ENCODE measurements at places on chromosomes 11 and 22. TPM values are rescaled to one million over a fixed set of nuclear protein-coding genes. Genes with fewer than 3 reads are reported as not detected.

DNA sequence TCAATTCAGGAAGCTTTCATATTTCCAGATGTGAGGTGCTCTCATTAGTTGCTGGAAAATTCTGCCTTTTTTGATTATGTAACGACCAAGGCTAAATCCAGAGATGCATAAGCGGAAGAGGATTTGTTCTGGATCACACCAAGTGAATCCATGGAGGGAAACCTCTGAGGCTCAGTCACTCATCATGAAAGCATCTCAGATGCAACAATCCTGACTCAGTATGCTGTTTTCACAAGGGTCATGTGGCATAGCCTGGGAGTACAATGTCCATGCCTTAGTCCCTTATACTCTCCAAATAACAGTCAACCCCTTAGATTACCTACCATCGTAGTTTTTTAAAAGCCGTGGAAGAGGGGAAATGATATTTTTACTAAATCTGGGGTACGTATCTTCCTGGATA is 445.6 kb downstream of the NTM start:
- peaks cover 43% of the 10 kb centered on the region for H3K27me3 ChIP-seq
- H3K4me1 ChIP-seq: no peaks in the 10 kb centered on the region
- no peaks in the 10 kb centered on the region for H3K36me3 ChIP-seq
- no peak overlapping the region for H3K27ac ChIP-seq
- no peak for DNase-seq
- no peak overlapping the region for H3K4me3 ChIP-seq

GRCh38 chr11:36081274-36081945 is 137.5 kb downstream of the LDLRAD3 start:
- H3K27ac ChIP-seq: no peak overlapping the region
- H3K27me3 ChIP-seq: no peaks in the 10 kb centered on the region
- peaks cover 21% of the 10 kb centered on the region for H3K36me3 ChIP-seq

DNA sequence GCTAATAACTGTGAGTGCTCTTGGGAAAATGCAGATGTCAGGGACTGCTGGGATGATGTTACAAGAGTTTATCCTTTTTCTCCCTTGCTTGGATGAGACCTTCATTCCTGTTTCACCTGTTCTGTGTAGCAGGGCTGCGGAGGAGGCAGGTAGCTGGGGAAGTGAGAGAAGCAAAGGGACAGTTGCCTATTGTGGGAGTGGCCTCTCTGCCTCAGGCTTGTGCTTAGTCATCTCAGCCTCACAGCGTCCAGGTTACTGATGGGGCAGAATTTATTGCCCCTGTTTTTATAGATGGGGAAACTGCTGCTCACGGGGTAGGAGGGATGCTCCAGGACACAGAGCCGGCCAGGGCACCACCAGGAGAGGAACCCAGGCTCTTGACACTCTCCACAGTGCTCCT is 1.7 kb downstream of the STX3 start:
- no peak for DNase-seq
- no peaks in the 10 kb centered on the region for H3K27me3 ChIP-seq
- peaks cover 25% of the 10 kb centered on the region for H3K4me1 ChIP-seq
- no peak overlapping the region for H3K4me3 ChIP-seq
- no peaks in the 10 kb centered on the region for H3K36me3 ChIP-seq

DNA sequence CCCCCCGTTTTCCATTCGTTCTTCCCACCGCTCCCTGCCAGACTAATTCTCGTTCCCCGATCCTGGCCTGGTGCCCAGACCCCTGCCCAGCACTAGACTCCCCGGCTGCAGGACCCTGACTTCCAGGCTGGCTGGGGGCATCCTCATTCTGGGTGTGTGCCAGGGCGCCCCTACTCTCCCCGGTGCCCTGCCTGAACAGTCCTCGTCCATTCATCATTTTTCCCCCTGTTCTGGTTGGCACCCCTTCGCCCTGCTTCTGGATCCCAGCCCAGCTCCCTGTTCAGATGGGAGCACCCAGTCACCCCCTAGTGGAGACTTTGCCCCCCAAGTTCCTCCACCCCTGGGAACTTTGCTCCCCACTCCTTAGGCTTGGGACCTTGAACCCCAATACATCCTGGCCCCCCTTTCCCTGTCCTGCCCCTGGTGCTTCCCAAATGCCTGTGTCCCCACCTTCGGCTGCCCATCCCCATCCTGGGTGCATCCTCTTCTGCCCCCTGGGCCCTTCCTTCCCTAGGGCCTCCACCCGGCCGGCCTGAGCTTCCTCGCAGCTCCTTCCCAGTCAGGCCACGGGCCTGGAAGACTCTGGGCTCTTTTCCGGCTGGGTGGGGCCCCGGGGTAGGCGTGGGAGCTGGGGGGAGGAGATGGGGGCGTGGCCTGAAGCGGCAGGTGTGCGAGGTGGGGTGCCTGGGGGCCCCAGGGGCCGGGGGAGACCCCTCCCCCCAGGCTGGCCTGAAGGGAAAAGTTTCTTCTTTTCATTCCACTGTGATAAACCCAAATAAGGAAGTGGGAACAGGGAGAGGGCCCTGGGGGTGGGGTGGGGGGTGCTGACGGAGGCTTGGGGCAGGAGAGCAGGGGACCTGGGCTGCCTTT is 908 bp downstream of the PLCB3 start:
- peak; percentile 58 for DNase-seq
- H3K36me3 ChIP-seq: peaks cover 30% of the 10 kb centered on the region
- no peaks in the 10 kb centered on the region for H3K27me3 ChIP-seq
- peak overlapping the region; percentile 85 for H3K4me3 ChIP-seq

GRCh38 chr22:21921729-21922128 is 30.9 kb downstream of the PPM1F start:
- H3K27me3 ChIP-seq: no peaks in the 10 kb centered on the region
- no peak overlapping the region for H3K27ac ChIP-seq
- peaks cover 3% of the 10 kb centered on the region for H3K36me3 ChIP-seq
- no peak overlapping the region for H3K4me3 ChIP-seq
- no peak for DNase-seq

GRCh38 chr11:116420770-116421528 is 351.8 kb downstream of the BUD13 start:
- no peaks in the 10 kb centered on the region for H3K27me3 ChIP-seq
- H3K4me3 ChIP-seq: no peak overlapping the region
- no peaks in the 10 kb centered on the region for H3K36me3 ChIP-seq
- no peak for DNase-seq
- no peaks in the 10 kb centered on the region for H3K4me1 ChIP-seq

DNA sequence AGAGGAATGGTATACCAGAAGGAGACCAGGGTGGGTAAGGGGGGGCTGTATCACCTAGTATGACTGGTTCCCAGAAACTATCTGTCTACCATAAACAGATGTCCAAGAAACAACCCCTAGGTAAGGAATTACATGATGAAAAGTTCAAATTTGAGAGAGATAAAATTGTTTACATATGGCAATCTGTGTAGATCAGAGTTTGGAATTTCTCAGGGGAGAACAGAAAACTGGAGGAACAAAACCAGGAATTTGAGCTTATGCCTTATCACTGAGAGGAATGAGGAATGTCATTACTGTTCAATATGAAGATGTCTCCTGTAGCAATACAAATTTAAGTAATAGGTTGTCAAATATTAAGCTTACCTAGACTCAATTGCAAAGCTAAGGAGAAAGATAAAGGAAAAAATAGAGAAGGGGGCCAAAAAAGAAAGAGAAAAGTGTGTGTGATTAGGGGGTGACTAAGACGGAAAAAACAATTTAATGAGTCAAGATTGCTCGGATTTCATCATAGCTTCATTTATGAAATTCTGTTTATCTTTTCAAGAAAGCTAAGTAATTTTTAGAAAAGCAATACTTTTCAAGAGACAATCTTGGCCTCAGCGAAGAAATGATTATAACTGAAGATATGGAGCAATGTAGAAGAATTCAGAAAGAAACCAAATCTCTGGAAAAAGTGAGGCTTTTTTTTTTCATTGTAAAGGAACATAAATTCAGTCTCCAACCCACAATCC is 117.8 kb downstream of the APOL5 start:
- peaks cover 2% of the 10 kb centered on the region for H3K4me1 ChIP-seq
- H3K4me3 ChIP-seq: peak overlapping the region; percentile 17
- peak overlapping the region; percentile 86 for H3K27ac ChIP-seq
- no peak for DNase-seq
- H3K36me3 ChIP-seq: no peaks in the 10 kb centered on the region

DNA sequence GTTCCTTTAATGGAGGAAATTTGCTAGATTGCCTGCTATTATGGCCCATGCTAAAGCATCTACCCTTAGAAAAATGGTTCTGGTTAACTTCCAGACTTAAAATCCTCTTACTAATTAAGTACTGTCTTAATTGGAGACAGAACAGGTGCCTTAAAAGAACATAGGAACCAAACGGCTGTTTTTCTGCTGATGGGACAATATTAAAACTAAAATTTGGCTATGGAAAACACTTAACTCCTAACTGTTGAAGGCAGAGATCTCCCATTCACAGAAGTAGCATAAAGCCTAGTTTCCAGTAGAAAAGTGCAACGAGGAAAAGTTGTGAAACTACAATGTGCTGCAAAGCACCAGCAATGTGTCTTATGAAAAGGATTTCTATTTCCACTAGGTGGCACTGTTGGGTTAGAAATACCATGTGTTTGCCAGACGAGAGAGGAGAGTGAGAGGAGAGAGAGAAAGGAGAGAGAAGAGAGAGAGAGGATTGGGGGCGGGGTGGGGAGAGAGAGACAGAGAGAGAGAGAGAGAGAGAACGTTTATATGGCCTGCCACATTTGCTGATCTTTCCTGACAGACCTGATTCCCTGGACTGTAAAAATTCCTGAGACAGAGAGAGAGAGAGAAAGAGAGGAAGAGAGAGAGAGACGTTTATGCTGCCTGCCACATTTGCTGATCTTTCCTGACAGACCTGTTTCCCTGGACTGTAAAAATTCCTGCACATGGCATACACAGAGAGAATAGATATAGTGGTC is 51.5 kb downstream of the FAM181B start:
- no peak overlapping the region for H3K4me3 ChIP-seq
- no peak overlapping the region for H3K27ac ChIP-seq
- no peaks in the 10 kb centered on the region for H3K4me1 ChIP-seq
- DNase-seq: no peak
- H3K27me3 ChIP-seq: no peaks in the 10 kb centered on the region

DNA sequence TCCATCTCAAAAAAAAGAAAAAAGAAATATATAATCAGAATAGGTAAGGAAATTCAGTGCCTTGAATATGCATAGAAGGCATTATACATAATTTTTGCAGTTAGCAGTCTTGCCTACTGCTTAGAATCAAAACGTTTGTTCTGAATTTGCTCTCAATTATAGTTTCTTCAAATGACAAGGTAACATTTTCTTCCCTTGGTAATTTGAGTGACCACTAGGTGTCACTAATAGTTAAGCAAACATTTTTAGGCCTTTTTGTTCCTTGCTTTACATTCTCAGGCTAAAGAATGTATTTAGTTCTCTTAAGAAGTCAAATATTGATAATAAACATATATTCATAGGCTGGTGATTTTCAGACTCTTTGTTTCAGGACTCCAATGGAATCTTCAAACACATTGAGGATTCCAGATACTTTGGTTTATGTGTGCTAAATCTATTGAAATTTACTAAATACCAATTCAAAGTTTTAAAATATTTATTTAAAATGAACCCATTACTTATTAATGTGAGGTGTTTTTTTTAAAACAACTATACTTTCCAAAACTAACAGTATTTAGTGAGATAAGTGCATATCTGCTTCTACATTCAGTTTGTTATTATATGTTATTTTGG is 55.0 kb upstream of the DEPDC7 start:
- no peak overlapping the region for H3K4me3 ChIP-seq
- peaks cover 56% of the 10 kb centered on the region for H3K36me3 ChIP-seq
- no peak overlapping the region for H3K27ac ChIP-seq

GRCh38 chr22:42796081-42796480 is 61.0 kb downstream of the ARFGAP3 start:
- peak overlapping the region; percentile 52 for H3K27ac ChIP-seq
- H3K4me1 ChIP-seq: peaks cover 23% of the 10 kb centered on the region
- no peaks in the 10 kb centered on the region for H3K36me3 ChIP-seq
- no peak for DNase-seq
- H3K4me3 ChIP-seq: no peak overlapping the region
- no peaks in the 10 kb centered on the region for H3K27me3 ChIP-seq

GRCh38 chr22:29143941-29144785 is 61.5 kb upstream of the EMID1 start:
- H3K27ac ChIP-seq: no peak overlapping the region
- no peak overlapping the region for H3K4me3 ChIP-seq
- H3K36me3 ChIP-seq: peaks cover 39% of the 10 kb centered on the region
- no peak for DNase-seq
- H3K4me1 ChIP-seq: peaks cover 5% of the 10 kb centered on the region

DNA sequence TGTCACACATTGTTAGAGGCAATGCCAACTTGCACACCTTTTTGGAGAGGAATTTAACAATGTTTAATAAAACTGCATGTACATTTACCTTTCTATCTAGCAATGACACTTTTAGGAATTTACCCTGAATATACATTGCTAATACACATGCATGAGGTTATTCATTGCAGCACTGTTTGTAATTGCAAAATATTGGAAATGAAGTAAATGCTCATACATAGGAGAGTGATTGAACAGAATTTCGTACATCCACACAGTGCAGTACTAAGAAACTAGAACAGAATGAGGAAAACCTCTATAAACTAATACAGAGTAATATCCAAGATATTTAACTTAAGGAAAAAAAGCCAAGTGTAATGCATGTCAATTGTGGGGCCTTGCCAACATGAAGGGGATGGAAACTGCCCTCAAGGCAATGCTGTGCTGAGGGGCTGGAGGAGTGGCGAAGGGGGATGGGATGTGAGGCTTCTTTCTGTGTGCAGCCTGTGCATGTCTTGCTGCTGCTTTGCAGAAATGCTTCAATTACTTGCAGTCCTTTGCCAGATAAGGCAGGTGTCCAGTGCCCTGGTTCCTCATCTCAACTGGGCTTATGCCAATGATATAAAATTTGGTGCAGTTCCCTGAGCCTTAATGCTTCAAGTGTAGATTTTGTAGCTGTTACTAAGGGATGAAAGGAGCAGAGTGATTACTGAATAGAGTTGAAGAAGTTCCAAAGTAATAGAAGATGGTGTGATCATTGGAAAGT is 96.1 kb downstream of the GRIA4 start:
- no peaks in the 10 kb centered on the region for H3K4me1 ChIP-seq
- no peak for DNase-seq

DNA sequence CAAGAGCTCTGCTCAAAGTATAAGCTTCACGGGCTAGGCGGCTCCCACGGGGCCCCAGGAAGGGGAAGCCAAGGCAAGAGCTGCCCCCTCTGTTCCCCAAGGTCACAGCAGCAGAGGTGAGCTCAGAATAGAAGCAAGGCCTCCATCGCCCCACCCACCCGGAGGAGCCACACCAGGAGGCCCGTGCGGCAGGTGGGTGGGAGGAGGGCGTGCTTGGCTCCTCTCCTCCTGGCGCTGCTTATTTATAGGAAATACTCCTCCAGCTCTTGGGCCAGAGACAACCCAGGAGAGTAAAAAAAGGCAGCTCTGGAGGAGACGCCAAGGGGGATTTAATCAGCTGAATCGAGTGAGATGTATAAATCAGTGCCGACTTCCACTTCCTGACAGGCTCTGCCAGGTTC is 87.8 kb downstream of the FEZ1 start:
- H3K4me1 ChIP-seq: no peaks in the 10 kb centered on the region
- peak overlapping the region; percentile 32 for H3K27ac ChIP-seq
- H3K36me3 ChIP-seq: no peaks in the 10 kb centered on the region
- DNase-seq: no peak

- H3K36me3 ChIP-seq: no peaks in the 10 kb centered on the region
- no peak overlapping the region for H3K27ac ChIP-seq
- no peak overlapping the region for H3K4me3 ChIP-seq
- H3K27me3 ChIP-seq: no peaks in the 10 kb centered on the region
- no peak for DNase-seq
- no peaks in the 10 kb centered on the region for H3K4me1 ChIP-seq
Observed at GRCh38 chr11:134664447-134665187, 252.6 kb upstream of the B3GAT1 start.

C22orf23 gene
- total RNA-seq: not detected

ZNF214 gene
- 0.72 TPM for total RNA-seq

TBX10 gene
- 0.30 TPM for total RNA-seq

KRTAP5-7 gene
- total RNA-seq: not detected

PTGDR2 gene
- 2.0 TPM for total RNA-seq

NUP160 gene
- total RNA-seq: 10.4 TPM

PRSS23 gene
- 13.3 TPM for total RNA-seq

MYH9 gene
- total RNA-seq: 150 TPM

GDPD4 gene
- not detected for total RNA-seq

KRTAP5-8 gene
- total RNA-seq: not detected

RIN1 gene
- total RNA-seq: 1.3 TPM
